ENCODE measurements at places on chromosomes 7 and 10. TPM values are rescaled to one million over a fixed set of nuclear protein-coding genes. Genes with fewer than 3 reads are reported as not detected.

Gene PRKG1
- total RNA-seq, result not detected

Gene PPP1R17
- not detected for total RNA-seq

Gene HYAL4
- total RNA-seq, result not detected

DNA sequence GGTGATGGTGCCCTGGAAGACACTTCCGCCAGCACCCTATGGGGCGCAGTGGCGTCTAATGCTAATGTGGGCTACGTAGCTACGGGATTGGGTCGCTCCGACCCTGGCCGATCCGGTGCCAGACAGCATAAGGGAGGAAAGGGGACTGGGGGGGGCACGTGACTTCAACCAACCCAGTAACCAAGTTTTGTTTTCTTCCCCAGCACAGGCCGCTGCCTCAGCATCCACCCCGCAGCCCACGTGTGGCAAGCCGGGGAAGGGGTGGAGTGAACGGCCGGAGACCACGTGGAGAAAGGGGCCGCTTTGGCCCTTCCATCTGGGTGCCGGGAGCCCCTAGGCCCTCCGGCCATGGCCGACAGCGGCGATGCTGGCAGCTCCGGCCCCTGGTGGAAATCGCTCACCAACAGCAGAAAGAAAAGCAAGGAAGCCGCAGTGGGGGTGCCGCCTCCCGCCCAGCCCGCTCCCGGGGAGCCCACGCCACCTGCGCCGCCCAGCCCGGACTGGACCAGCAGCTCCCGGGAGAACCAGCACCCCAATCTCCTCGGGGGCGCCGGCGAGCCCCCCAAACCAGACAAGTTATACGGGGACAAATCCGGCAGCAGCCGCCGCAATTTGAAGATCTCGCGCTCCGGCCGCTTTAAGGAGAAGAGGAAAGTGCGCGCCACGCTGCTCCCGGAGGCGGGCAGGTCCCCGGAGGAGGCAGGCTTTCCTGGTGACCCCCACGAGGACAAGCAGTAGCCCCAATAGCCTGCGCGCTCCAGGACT, 2.5 kb downstream of the PRR15 start:
- no peak overlapping the region for H3K27ac ChIP-seq
- no peak overlapping the region for H3K4me3 ChIP-seq
- H3K36me3 ChIP-seq, result no peaks in the 10 kb centered on the region

DNA sequence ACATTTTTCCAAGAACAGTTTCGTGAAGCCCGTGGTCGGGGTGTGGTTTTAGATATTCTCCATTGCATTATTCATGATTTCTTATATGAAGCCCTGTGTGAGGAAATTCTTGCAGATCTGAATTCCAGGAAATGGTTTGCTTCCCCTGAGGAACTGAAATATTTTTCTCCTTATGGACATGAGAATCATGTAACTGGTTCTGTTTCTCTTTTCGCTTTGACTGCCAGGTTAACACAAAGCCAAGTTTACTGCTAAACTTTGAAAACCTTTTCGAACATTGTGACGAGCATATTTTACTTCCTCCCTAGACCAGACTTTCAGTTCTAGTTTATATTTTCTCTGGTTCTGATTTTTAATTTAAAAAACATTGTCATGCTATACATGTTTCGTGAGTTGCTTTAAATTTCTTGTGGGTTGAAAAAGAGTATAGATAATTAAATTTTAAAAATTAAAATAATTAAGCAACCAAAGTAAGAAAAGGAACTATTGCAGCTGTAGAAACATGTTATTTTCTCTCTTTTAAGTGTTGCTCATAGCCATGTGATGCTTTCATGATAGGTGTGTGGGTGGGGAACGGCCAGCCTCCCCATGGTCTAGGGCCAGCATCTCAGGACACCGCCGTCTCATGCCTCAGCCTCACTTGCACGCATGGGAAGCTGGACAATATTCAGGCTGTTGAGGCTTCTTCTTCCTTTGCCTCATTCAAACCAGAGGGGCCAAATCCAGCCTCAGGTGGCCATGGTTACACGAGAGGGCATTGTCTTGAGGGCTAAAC, 97.1 kb downstream of the CREB5 start:
- no peak for DNase-seq
- no peaks in the 10 kb centered on the region for H3K4me1 ChIP-seq
- H3K4me3 ChIP-seq, result no peak overlapping the region
- peaks cover 7% of the 10 kb centered on the region for H3K27me3 ChIP-seq
- no peak overlapping the region for H3K27ac ChIP-seq

- H3K27ac ChIP-seq, result no peak overlapping the region
- H3K4me3 ChIP-seq, result no peak overlapping the region
- H3K27me3 ChIP-seq, result no peaks in the 10 kb centered on the region
- no peak for DNase-seq
These were observed 6.2 kb downstream of the ADIRF start for GRCh38 chr10:86974484-86974883.

- peaks cover 12% of the 10 kb centered on the region for H3K27me3 ChIP-seq
- H3K4me1 ChIP-seq, result peaks cover 34% of the 10 kb centered on the region
- H3K36me3 ChIP-seq, result no peaks in the 10 kb centered on the region
These were observed 452.3 kb upstream of the GALNT17 start for GRCh38 chr7:70679661-70680060.

GRCh38 chr10:124882313-124882712, 59.6 kb upstream of the ZRANB1 start:
- no peaks in the 10 kb centered on the region for H3K27me3 ChIP-seq
- no peak overlapping the region for H3K4me3 ChIP-seq
- no peak for DNase-seq

All from naive thymus-derived CD8-positive, alpha-beta T cell (primary cell).